ENCODE measurements at places on chromosomes 2 and 18. TPM values are rescaled to one million over a fixed set of nuclear protein-coding genes. Genes with fewer than 3 reads are reported as not detected.

Gene ASIC4
- 0.06 TPM for total RNA-seq

Gene SATB2
- 3.9 TPM for total RNA-seq

Gene DYNAP
- not detected for total RNA-seq

Gene GCKR
- 0.27 TPM for total RNA-seq

Gene CFAP210
- 0.28 TPM for total RNA-seq

Gene MERTK
- 2.1 TPM for total RNA-seq

Gene ARL4C
- 111 TPM for total RNA-seq

Gene RNF144A
- total RNA-seq, result 6.2 TPM

Gene DLX1
- total RNA-seq, result 3.9 TPM

Gene PLGLB1
- 0.76 TPM for total RNA-seq

Gene SEPTIN10
- 73.0 TPM for total RNA-seq

Gene FBXO48
- 0.71 TPM for total RNA-seq

Gene GAD1
- 0.79 TPM for total RNA-seq

Gene APOB
- total RNA-seq, result not detected

Gene POTEI
- total RNA-seq, result not detected

Gene CUL3
- total RNA-seq, result 83.4 TPM

Gene TUBA3E
- not detected for total RNA-seq

Gene SPDYA
- total RNA-seq, result 0.15 TPM

Gene RAB27B
- total RNA-seq, result 20.5 TPM

Gene SERPINB11
- not detected for total RNA-seq

Gene ZNF516
- total RNA-seq, result 4.2 TPM

Gene DSC2
- 1.5 TPM for total RNA-seq

Gene OR6B2
- total RNA-seq, result not detected

Gene TMEM247
- total RNA-seq, result not detected

Gene PLEKHM3
- 5.1 TPM for total RNA-seq

Gene ERICH2
- not detected for total RNA-seq

Gene MORN2
- 41.7 TPM for total RNA-seq

Gene ITGB6
- 0.89 TPM for total RNA-seq

Gene CCDC102B
- 0.25 TPM for total RNA-seq

Gene TMEM198
- total RNA-seq, result 0.54 TPM

Gene MBOAT2
- 26.8 TPM for total RNA-seq

Gene OSBPL6
- total RNA-seq, result 9.0 TPM

Gene TM4SF20
- 9.7 TPM for total RNA-seq

Gene HEATR5B
- total RNA-seq, result 8.4 TPM

Measured in A549 treated with DMSO at 1 μM for 4 hours (cell line).